ENCODE measurements at places on chromosomes 16 and 17.
A peak's percentile ranks its signal among the peaks of the same experiment; 100 is the strongest.

GRCh38 chr17:48925991-48926342 lies 17.8 kb downstream of the UBE2Z start:
- DNase-seq: no peak

DNA sequence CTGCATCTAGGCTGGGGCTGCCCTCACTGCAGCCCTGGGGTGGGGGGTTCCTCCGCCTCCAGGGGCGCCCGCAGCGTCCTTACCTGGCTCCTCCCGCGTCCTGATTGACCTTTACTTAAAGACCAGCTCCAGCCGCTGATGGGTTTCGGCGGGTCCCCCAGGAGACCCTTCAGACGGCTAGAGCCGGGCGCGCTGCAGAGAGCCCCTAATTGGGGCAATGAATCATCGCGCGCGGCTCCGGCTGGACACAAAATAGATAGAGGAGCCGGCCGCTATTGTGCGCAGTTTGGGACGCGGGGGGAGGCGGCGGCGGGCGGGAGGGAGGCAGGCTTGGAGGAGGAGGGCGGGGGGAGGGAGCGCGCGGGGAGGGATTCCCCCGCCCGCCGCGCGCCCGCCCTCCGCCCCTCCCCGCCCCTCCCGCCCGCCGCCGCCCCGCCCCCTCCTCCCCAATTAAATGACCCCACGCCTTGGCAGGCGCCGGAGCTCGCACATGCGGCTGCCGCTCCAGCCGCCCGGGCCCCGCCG lies 56.5 kb upstream of the CIBAR2 start:
- DNase-seq: no peak

DNA sequence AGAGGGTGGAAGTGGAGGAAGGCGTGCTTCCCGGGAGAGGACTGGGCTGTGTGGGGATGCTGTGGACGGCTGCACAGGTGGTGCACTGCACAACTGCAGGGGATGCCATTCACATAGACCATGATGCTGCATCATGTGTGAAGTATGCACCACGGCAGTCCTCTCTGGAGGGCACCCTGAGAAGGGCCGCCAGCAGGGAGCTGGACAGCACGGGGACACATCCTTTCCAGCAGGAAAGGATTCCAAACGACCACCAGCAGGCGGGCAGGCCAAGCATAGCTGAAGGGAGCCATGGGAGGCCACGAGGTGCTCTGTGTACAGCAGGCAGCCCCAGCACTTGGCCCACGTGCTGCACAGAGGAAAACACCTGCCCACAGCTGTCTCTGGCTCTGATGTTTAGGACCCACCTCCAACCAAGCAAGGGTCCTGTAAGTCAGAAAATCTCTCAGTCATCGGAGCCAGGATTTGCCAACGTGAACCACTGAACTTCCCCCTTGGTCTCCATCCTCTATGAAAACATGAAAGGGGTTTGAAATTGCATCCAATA lies 10.1 kb downstream of the ACTG1 start:
- DNase-seq: no peak

DNA sequence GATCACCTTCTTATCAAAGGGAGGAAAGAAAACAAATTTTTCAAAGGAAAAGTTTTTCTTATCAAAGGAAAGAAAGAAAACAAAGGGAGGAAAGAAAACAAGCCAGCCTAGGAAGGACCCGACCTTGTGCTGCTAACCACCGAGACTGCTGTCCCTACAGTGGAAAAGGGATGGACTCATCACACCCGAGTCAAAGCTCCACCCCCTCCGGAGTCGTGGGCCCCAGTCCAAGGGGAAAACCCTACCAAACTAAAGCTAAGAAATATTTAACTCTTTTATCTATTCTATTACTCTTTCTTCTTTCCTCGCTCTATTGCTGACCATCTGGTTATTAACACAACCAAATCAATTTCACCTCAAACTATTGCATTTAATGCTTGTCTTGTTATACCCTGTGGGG lies 6.1 kb upstream of the ENDOV start:
- no peak for DNase-seq

DNA sequence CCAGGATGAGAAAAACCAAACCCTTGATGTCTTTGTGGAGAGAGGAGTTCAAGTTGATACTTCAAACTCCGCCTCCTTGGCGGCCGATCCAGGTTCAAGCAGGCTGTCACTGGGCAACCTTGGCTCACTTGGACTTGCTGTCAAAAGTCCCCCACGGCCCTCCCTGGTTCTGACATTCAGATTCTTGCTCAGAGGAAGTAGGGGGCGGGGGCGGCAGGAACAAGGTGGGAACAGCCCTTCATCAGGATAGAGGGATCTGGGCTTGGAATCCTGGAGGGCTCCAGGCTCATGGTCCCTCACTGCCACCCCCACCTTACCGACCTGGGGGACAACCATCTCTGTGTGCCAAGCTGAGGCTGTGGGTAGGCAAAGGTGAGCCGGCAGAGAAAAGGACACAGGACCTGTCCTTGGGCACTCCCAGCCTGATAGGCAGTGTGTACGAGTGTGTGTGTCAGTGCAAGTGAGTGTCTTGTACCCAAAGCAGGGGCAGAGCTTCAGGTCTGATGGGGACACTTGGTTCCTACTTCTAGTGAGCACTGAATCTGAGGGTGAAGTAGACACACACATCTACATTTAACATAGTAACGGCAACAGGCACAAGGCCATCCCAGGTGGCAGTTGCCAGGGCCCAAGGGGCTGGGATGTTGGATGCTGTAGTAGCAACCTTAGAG lies 6.6 kb upstream of the TSPOAP1 start:
- DNase-seq: no peak

DNA sequence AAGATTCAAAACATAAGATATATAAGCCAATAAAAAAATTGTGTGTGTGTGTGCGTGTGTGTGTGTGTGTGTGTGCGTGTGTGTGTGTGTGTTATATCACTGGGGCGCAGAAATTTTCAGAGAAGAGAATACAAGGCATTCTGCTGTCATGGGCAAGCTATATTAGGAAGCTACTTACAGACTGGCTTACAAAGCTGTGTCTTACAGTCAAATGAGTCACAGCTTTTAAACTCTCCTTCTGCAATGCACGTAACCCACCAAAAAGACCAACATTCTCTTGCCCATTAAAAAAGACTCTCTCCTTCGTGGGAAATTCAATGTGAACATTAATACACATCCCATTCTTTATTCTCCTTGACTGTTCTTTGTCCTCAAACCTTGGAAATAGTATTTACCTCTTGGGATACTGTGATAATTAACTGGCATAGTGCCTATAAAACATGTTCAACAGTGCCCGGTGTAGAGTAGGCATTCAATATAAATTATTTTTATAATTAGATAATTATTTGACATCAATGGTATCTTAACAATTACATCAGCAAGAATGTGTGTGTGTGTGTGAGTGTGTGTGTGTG lies 860.4 kb upstream of the SOX9 start:
- no peak for DNase-seq

DNA sequence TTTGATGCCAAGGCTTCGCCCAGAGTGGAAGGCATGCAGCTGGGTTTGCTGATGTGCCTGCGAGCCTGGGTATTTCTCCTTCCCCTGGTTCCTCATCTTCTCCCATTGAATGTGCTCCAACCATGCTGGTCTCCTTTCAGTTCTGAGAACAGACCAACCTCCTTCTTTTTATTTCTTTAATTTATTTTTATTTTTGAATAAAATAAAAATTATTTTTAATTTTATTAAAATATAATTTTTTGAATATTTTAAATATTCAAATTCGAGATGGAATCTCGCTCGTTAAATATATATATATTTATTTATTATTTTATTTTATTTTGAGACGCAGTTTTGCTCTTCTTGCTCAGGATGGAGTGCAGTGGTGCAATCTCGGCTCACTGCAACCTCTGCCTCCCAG lies 30.2 kb upstream of the GPRC5B start:
- DNase-seq: no peak

- no peak for DNase-seq
Observed at GRCh38 chr17:50339381-50339780, 6.5 kb upstream of the XYLT2 start.

DNA sequence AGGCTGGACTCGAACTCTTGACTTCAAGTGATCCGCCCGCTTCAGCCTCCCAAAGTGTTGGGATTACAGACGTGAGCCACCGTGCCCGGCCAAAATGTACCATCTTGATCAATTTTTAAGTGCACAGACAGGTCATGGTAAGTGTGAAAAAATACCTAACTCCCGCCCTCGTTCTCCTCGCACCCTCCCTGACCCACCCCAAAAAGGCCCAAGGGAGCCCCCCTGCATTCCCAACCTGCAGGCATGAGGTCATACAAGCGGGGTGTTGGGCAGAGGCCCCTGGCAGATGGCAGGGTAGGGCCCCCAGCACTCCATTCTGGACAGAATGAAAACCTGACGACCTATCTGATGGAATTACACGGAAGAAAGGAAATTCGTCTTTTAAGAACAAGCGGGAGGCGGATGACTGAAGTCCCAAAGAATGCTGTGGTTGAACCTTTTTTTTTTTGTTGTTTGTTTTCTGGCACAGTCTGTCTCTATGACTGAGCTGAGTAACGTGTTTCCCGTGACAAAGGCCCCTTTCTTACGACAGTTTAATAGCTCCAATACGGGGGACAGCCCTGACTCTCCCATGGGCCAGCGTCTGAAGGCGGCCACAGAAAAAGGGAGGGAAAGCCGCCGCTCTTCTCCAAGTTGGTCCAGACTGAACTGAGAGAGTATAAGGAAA lies 376.4 kb downstream of the SLC39A11 start:
- no peak for DNase-seq

DNA sequence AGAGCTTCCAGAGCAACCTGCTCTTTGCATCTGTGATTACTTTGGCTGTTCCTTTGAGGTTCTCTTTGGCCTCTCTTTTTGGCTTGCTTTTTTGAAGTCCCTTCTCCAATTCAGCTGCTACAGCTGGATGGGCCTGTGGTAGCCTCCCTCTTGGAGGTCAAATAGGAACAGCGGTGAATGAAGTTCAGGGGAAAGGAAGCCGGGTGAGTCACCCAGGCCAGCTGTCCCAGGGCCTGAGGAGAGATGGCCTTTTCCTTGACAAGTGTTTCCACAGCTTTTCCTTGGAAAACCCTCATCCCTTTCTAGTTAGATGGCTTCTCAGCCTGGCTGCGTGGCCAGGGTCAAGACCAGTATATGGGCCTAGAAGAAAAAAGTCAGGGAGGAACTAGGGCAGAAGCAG lies 103.1 kb downstream of the STX8 start:
- no peak for DNase-seq

GRCh38 chr16:15857724-15858560 lies 1.1 kb upstream of the MYH11 start:
- no peak for DNase-seq

DNA sequence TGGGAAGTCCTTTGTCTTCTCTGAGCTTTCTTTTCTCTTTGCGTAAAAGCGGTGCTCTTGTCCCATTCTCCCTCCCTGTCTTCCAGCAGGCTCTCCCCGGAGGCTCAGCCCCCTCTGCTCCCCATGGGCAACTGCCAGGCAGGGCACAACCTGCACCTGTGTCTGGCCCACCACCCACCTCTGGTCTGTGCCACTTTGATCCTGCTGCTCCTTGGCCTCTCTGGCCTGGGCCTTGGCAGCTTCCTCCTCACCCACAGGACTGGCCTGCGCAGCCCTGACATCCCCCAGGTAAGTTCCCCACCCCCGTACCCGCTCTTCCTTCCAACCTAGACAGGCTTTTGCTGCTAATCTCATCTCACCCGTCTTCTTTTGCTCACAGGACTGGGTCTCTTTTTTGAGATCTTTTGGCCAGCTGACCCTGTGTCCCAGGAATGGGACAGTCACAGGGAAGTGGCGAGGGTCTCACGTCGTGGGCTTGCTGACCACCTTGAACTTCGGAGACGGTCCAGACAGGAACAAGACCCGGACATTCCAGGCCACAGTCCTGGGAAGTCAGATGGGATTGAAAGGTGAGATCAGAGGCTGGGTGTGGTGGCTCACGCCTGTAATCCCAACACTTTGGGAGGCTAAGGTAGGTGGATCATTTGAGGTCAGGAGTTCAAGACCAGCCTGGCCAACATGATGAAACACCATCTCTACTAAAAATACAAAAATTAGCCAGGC lies 1.3 kb downstream of the TMEM219 start:
- no peak for DNase-seq

DNA sequence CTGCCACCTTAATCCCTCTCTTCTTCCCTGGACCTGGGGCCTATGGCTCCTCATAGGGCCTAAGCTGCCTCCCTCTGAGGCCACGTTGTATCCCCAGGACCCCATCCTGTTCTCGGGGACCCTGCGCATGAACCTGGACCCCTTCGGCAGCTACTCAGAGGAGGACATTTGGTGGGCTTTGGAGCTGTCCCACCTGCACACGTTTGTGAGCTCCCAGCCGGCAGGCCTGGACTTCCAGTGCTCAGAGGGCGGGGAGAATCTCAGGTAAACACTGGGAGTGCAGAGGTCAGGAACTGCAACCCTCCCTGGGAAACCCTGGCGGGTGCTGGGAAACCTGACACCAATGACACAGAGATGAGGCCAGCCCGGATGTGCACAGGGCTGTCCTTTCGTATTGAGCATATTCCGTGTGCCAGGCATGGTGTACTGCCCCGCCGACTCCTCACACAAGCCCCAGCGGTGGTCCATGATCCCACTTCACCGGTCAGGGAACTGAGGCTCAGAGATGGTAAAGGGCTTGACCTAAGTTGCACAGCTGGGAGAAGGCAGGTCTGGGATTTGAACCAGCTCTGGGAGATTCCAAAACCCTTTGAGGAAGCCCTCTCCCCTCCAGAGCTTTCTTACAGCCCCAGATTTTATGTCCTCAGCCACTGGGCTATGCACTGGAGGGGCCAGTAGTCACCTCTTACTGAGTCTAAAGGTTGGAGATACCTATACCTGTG lies 22.9 kb downstream of the ANKRD40 start:
- DNase-seq: no peak

DNA sequence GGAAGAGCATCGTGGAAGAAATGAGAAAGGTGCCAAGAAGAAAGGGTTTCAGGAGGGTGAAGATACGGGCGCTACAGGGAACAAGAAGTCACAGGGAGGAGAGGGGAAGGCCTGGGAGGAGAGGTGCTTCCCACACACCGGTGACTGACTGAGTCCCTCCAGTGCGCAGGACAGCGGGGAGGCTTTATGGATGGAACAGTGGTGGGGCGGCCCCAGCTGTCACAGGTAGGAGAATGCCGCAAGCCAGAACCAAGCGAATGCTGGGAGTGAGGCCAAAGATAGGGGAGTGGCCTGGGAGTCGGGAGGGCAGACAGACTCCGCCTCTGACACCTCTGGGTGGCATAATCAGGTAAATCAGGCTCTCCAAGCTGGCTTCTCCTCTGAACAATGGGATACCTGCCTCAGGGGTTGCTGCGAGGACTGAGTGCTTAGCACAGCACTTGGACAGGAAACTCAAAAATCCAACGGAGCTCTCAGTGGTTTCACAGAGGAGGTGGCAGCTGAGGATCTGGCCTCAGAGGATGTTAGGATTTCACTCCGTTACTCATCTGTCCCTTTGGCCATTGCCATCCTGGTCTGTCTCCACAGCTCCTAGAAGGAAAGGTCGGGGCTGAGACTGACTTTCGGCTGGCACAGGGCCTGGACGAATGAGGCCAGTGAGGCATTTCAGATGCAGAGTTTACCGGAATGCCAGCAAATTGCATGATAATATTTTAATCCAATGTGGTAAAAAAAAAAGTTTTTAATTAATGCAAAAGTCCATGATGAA lies 717 bp upstream of the CNP start:
- DNase-seq: peak; percentile 96

DNA sequence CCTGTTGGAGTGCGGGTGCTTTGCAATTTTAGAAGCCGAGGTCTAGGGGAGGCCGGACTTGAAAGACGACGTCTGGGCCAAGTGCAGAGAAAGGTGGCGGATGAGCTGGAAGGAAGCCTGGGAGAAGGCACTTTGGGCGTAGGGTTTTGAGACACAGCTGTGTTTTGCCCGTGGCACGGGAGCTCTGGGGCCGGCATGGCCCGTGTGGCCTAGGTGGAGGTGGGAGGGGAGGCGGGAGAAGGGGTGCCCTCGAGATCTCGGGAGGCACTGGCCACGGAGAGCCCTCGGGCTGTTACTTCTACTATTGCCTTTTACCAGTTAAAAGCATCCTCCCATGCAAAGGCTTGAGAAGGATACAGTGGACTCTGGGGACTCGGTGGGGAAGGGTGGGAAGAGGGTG lies 161.9 kb downstream of the FOXL1 start:
- no peak for DNase-seq
